ENCODE measurements at places on chromosomes 11 and 22. TPM values are rescaled to one million over a fixed set of nuclear protein-coding genes. Genes with fewer than 3 reads are reported as not detected.

The MPEG1 gene
- not detected for total RNA-seq

The IGSF9B gene
- under 0.01 TPM for total RNA-seq

The MMP27 gene
- total RNA-seq: not detected

The OR10G4 gene
- total RNA-seq: 0.13 TPM

The MUS81 gene
- total RNA-seq: 46.9 TPM

The MISFA gene
- 0.65 TPM for total RNA-seq

The CYTH4 gene
- total RNA-seq: 0.13 TPM

The POTEH gene
- total RNA-seq: not detected

The MFRP gene
- total RNA-seq: not detected

The SMIM35 gene
- total RNA-seq: not detected

The ART1 gene
- total RNA-seq: not detected

The MS4A6E gene
- total RNA-seq: not detected

The KRTAP5-2 gene
- not detected for total RNA-seq

The RCOR2 gene
- 0.40 TPM for total RNA-seq

The H19 gene
- not detected for total RNA-seq

The TP53I11 gene
- 39.1 TPM for total RNA-seq

The PSMD13 gene
- total RNA-seq: 184 TPM

The ZNF214 gene
- 1.9 TPM for total RNA-seq

The KRTAP5-8 gene
- not detected for total RNA-seq

The GNAZ gene
- total RNA-seq: 3.6 TPM

The HDHD5 gene
- 39.2 TPM for total RNA-seq

The OR51E2 gene
- not detected for total RNA-seq

The SCGB1A1 gene
- not detected for total RNA-seq

Data from thoracic aorta endothelial cell (primary cell).